ENCODE measurements at places on chromosomes 6 and 20. TPM values are rescaled to one million over a fixed set of nuclear protein-coding genes. Genes with fewer than 3 reads are reported as not detected.

STK35 gene
- total RNA-seq: 25.9 TPM

PACRG gene
- not detected for total RNA-seq

NDRG3 gene
- total RNA-seq: 21.3 TPM

NOX3 gene
- total RNA-seq: not detected

TINAG gene
- not detected for total RNA-seq

RIN2 gene
- 1.3 TPM for total RNA-seq

NCOA6 gene
- total RNA-seq: 8.6 TPM
